ENCODE measurements at places on chromosomes 2 and 18. TPM values are rescaled to one million over a fixed set of nuclear protein-coding genes. Genes with fewer than 3 reads are reported as not detected.

DNA sequence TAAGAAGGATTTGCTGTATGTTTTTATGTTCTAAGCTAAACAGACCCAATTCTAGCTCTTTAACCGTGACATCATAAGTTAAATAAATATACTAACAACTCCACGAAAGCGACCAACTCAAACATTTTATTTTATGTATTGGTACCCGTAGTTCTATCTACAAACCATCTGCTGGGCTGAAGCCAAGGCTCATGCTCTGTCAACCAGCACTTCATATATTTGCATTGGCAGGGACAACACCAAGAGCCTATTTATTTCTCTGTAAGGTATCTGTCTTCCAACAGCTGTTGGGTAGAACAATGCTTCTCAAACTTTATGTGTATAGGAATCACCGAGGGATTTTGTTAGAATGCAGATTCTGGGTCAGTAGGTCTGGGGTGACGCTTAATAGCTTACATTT, 64.5 kb downstream of the PID1 start:
- DNase-seq: no peak

Gene UBXN2A
- 15.0 TPM for total RNA-seq

Gene SULT1C3
- total RNA-seq: not detected

GRCh38 chr18:6557770-6558248, 143.1 kb upstream of the L3MBTL4 start:
- DNase-seq: no peak

Gene ERCC3
- total RNA-seq: 50.2 TPM

GRCh38 chr2:105394951-105395611, 3.8 kb downstream of the FHL2 start:
- no peak for DNase-seq

Gene GCA
- total RNA-seq: 12.1 TPM

GRCh38 chr2:199911877-199912161, 726 bp downstream of the C2orf69 start:
- DNase-seq: no peak

DNA sequence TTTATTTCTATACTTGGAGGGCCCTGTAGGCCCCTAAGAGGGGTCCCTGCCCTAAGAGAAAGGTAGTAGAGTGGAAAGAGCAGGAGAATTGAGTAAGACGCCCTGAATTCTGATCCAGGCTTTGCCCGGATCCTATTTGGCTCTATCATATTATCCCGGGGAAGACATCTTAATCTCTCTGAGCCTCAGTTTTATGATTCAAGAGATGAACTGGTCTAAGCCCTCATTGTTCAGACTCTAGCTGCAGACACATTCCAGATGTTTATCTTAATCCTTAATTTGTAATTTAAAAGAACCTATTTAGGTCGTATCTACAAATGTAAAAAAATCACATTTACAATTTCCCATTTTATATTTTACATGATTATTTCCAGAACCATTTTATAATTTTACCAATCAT, 220.1 kb downstream of the AGPS start:
- no peak for DNase-seq

DNA sequence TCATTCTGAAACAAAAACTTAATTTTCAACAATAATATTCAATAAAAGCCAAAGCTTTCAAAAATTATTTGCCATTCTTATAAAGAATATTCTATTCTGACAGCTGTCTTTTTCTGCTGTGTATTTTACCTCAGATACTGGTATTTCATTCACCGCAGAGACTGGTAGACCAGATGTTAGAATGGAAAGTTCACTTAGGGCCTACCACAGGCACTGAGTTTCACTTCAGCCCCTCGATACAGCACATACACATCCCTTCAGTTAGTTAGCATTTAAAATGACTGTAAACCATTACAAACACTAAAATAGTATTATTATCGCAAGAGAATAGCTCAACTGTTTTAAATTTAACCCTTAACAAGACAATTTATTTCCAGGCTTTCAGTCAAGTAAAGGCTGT, 24.2 kb upstream of the GATA6 start:
- DNase-seq: no peak

DNA sequence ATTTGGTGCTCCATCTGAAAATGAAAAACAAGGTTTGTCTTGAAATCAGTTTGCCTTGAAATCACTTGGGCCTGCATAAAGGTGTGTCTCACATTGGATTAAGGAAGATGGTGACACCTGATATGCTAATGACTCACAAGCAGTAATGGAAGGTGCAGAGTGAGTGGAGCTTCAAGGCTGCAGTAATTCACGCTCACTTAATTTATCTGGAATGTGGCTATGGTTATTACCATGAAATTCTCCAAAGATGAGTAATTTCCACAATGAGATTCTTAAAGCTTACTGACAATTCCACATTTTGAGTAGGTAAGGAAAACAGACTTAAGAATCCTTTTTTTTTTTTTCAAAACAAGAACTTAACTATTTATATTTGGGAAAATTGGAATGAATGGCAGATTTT, 156.8 kb downstream of the PAX3 start:
- no peak for DNase-seq

Gene ALLC
- total RNA-seq: not detected

Gene DPP4
- 12.6 TPM for total RNA-seq

- DNase-seq: no peak
These were observed 230.0 kb downstream of the ACTR3 start for GRCh38 chr2:114119862-114120261.

DNA sequence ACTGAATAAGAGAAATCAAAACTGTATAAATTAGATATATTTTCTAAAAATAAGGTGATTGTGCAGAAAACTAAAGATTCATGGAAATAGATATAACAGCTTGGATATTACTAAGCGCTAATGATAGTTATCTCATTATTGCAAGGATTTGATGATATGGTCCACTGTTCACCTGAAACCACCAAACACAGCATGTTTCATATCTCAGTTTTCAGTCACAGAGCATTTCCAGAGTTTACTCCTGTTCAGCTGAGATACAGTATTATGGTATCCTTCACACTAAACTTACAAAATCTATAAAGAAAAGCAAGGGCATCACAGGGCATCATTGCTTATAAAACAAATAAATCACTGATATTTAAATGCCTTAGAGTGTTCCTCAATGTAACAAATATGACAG, 591.6 kb downstream of the ERBB4 start:
- no peak for DNase-seq

DNA sequence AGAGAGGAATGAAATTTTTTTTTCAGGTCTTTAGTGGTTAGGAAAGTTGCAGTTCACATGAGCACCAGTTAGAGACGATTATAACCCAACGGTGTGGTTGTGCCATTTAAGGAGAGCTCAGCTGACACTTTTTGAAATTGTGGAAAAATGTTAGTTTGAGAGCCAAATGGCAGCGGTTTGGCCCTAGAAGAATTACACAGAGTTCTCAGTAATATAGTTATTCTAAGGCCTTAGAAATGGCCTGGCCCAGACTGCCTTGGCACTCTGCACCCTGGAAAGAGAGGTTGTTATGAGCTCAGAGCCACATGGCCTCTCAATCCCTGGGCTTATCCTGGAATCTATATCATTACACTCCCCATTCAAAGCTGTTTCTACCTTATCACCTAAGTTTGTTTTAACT, 117.4 kb downstream of the RHBDD1 start:
- DNase-seq: no peak

DNA sequence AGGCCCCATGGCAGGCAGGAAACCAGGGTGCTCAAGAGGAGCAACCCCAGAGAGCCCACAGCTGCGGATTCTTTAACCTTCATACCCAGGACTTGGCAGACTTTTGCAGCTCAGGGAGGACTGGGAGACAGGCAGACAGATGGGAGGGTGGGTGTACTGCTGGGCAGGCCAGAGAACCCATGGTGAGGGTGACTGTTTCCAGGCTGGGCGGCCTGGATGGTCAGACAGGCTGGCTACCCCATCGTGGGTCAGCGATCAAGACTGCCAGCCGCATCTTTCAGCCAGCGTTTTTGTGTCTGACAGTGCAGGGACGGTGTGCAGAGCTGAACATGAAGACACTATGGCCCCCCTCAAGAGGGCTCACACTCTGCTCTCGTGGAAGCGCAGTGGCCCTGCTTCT, 82.2 kb downstream of the MARCO start:
- no peak for DNase-seq

DNA sequence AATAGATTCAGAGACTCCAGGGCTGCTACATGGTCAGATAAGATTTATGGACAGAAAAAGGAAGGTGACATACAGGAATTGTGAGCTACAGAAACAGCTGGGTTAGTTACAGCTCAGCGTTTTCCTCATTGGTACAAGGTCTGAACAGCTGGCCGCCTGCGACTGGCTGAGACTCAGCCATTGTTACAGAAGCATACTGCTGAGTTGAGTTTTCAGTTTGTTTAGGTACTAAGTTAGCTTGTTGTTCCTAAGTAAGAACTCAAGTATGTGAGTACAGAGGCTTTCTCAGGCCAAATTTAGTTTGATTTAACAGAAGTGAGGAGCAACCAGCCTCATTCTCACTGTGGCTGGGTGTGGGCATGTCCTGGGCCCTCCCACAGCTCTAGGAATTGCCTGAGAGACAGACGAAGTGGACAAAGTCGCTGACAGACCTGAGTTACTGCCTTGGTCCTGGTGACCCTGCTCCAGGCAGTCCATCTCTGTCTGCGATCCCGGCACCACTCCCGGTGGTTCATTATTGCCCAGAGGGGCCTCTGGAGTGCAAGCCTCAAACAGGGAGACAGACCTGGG, 27.8 kb upstream of the RHOB start:
- DNase-seq: no peak

DNA sequence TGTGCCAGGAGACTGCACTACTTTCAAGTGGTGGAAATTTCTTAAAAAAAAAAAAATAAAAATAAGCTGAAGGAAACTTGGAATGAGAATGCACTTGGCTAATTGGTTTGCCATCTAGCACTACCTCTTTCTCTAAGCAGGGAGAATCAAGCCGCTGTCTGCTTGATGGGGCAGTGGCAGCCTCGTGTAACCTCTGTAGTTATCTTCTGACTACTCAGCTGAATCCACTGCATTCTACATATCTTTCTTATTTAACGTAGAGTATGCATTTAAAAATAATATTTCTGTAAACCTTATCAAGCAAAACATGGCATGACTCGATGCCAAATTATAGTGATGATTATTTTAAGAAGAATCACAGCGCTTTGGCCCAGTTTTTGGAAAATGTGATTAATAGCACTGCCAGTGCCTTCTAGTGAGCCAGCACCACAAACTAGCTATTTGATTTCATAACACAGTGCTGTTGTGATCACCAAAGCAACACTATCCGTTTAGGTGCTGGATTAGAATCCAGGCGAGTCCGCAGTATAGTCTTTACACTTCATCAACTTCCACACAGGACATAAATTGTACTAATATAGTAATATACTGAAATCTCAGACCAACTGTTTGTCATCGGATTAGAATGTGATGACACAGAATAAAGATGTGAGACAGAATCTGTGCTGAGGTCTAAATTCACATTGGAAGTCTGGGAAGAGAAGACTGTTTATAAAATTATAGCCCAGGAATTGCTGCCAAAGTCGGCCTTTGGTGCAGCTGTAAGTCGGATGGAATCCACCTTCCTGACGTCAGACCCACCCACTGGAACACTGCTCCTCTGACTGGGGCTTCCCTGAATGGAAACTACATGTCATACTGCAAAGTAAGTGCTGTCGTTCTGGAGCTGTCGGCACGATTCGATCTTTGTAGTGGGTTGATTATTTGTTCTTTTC, 136.5 kb upstream of the ETAA1 start:
- no peak for DNase-seq

Gene GULP1
- not detected for total RNA-seq

GRCh38 chr2:198347946-198348345, 543.6 kb downstream of the PLCL1 start:
- DNase-seq: no peak

DNA sequence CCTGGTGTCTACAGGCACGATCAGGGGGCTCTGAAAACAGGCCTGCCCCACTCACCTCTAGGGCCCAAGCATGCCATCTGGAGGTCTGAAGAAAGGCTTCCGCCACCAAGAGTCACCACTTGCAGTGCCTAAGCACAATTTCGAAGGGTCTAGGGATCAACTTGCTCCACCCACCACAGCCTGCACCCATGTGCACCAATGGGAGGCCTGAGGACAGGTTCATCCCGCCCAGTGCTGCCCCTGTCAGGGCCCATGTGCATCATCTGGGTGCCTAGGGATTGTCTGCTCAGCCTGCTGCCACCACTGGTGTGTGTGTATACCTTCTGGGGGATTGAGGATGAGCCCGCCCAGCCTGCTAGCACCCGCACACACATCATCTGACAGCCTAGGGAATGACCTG, 121.0 kb upstream of the ACVR1C start:
- no peak for DNase-seq

DNA sequence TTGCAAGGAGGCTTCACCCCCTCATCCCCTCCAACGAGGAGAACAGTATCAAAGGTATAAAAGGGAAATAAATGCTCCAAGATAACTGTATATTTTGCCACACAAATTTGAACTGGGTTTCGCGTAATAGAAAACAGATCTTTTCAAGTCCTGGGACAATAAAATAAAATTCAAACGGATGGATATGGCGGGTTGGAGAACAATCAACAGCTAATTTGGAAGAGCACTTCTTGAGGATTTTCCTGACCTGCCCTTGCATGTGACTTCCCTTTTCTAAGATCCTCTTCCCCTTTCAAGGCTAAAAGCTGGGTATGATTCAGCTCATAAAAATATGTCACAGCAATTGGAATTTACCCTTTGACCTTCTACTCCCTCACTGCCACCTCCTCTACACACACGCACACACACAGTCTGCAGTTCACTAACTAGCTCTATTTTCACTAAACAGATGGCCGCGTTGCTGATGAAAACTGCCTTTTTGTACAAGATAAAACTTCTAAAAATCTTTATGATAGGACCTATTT, 386.9 kb downstream of the FIGN start:
- no peak for DNase-seq

DNA sequence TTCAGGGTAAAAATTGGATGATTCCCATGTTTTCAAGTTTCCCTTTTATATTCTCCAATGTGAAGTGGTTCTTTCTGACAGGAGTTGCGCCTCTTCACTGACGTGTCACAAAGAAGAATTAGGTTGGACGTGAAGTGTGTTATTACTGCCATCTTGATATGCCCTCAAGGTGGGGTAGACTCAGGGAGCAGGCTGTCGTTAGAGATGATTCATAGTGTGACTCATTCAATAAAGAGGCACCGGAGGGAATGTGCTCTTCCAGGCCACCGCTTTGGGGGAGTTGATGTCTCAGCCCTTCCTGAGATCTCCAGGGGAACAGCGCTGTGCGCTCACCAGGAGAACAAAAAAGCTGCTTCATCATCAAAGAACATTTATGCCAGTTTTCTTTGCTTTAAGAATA, 3.6 kb upstream of the DGKD start:
- no peak for DNase-seq

Gene HRH4
- total RNA-seq: 0.39 TPM

DNA sequence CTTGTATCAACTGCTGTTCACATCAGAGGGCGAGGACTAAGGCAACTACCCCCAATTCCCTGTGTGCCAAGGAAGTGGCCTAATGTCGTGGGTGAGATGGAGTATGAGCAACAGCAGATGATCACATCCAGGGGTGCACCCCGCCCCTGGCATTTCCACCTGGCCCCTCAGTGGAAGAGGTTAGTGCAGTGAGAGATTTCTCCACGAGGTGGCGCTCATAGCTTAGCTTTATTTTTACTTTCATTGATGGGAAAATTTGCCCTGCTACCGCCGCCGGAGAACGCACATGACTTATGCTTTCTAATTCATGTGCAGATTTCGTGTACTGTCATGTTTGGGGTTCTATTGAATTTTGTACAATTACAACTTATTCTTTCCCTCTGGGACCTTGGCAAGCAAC, 470.6 kb upstream of the MEX3C start:
- DNase-seq: no peak

Data from CD4-positive, CD25-positive, alpha-beta regulatory T cell (primary cell).